ENCODE measurements at places on chromosomes 7 and 10.
A peak's percentile ranks its signal among the peaks of the same experiment; 100 is the strongest.

DNA sequence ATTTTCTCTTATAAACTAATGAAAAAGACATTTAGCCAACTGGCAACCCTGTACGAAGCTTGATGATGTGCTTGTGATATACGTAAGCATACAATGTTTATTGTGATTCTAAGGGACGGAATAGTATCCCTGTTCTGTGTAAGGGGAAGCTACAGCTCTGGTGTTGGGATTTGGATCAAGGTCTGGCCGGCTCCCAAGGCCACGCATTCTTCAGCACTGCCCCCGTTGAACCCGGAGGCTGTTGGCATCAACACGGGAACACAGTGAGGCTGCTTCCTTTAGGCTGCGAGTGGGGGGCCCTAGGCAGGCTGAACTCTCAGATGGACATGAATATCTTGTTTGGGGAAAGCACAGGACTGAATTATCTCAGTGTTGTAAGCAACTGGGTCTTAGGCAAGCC is 180.6 kb downstream of the CAMK1D start:
- DNase-seq: no peak

DNA sequence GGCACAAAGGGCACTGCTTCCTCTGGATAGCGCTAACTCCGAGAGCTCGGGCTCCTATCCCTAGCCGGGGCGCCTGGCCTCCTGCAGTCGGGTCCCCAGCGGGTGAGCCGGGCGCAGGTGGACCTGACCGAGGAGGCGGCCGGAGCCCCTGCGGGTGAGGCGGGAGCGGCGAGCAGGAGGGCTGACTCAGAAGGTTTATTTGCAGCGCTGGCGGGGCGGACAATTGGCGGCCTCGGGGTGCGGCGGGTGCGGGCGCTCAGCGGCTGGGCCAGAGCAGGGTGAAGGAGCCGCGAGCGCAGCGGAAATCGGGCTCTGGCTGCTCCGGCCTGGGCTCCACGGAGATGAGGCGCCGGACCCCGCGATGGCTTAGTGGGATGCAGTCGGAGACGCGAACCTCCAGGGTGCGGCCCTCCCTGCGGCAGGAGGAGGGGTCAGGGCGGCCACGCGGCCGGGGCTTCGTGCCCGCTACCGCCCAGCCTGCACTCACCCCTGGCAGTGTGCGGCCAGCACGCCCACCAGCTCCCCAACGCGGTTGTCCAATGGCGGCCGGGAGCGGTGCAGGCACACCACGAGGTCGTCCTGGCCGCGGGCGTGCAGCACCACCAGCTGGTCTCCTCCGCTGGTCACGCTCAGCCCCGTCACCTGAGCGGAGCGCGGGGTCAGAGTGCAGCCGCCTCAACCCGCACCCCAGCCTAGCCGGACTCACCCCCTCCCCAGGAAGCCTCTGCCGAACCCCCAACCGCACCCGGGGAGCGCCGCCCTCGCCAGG is 16.1 kb downstream of the MYO1G start:
- DNase-seq: peak; percentile 32

- DNase-seq: no peak
Measured at GRCh38 chr10:126565441-126565840, 105.1 kb downstream of the C10orf90 start.

- no peak for DNase-seq
Measured at GRCh38 chr10:132332433-132332754, 401 bp downstream of the LRRC27 start.

GRCh38 chr7:106413446-106413845 is 128.7 kb upstream of the NAMPT start:
- DNase-seq: no peak

DNA sequence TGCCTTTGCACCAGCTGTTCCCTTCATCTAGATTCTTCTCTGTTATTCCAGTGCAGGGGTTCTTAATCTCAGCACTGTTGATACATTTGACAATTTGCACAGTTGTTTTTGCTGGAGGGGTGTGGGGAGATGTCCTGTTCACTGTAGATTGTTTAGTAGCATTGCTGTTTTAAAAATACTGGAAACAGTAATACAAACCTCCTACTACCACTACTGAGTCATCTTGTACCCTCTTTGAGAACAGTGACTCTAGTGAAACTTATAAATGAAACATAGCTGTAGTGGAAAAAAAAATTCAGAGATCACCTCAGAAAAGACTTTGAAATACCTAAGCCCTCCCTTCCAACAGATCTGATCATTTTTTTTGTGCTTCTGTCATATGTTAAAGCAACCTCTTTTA is 154.8 kb upstream of the TMEM196 start:
- no peak for DNase-seq

DNA sequence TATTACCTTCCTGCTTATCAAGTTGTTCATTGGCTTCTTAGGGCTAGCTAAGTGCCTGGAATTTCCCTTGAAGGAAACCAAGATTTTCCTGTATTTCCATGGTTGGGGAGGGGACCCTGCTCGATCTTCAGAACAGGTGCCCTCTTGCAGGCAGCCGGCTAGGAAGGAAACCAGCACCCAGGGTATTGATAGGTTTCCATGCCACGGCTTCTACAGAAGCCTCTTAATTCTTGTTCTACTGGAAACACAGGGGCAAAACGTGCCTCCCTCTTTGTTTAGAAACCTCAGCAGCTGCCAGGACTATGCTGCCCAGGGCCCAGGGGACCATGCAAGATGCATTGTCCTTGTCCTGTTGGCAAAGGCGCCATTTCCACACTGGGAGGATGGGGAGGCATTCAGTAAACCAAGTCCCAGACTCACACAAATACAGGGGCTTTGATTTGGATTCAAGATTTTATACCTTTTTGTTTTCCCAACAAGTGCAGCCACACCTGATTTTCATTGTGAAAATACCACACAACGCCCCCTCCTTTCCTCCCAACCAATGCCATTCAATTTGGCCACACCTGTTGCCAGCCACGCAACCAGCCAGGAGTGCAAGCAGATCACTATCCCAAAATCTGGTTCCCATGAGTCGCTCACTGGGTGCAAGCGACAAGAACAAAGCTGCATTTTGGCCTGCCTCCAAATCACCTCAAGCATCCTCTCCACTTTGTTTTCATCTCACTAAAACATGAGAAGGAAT is 29.6 kb downstream of the C10orf71 start:
- DNase-seq: no peak

- no peak for DNase-seq
Measured at GRCh38 chr7:133699386-133699785, 427.8 kb upstream of the LRGUK start.

- no peak for DNase-seq
Measured at GRCh38 chr7:55246171-55246570, 119.0 kb upstream of the LANCL2 start.

DNA sequence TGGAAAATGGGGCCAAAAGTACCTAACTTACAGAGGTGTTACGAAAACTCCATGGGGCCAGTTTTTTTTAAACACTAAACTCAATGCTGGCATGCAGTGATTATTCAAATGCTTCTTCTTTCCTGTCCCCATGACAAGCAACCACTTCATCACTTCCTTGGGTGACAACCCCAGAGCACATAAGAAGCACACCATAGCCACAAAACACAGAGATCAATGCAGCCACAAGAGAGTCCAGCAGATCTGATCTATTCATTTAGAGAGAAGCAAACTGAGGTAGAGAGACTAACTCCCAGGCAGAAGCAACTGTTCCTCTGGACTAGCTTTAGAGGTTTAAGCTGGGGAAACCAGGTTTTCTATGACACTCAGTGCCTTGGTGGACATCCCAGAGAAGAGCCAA is 180.0 kb downstream of the GRID1 start:
- no peak for DNase-seq

DNA sequence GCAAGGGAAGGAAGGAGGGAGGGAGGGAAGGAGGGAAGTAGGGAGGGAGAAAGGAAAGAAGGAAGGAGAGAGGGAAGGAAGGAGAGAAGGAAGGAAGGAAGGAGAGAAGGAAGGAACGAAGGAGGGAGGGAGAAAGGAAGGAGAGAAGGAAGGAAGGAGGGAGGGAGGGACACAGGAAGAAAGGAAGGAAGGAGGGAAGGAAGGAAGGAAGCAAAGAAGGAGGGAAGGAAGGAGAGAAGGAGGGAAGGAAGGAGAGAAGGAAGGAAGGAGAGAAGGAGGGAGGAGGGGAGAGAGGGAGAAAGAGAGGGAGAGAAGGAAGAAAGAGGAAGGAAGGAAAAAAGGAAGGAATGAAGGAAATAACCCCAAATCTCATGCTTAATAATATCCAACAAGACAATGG is 630.6 kb downstream of the GRID1 start:
- DNase-seq: no peak

DNA sequence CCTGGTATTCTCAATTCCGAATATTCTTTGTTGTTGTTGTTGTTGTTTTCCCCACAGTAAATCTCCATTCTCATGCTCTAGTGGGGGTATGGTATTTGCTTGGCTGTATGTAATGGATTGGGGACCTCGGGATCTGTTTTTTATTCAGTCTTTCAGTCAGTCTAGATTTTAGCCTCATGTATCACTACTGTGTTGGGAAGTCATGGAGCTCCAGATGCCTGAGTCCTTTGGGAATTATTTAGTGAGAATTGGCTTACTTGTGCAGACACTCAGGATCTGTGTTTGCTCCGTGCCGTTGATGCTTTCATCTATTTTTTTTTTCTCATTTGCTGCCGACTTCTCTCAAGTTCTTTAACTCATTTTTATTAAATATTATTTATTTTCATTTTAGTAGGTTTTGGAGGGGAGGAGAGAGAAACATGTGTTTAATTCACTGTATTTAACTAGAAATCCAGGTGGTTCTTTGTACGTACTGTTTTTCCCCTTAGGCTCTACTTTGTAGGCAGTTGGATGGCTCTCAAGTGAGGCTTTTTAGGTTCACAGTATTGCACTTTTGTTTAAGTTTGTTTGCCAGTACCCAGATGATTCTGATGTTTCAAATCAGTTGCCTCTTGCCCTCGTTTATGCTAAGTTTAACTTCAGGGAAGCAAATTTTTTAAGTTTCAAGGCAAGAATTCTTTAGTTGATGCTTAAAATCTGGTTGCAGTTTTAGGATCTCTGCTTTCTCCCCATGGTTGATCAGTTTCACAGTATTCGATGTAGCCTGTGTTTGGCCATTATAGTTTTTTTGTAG is 36.9 kb downstream of the ZNRF2 start:
- no peak for DNase-seq

GRCh38 chr10:35092851-35093250 is 2.7 kb upstream of the CUL2 start:
- no peak for DNase-seq

DNA sequence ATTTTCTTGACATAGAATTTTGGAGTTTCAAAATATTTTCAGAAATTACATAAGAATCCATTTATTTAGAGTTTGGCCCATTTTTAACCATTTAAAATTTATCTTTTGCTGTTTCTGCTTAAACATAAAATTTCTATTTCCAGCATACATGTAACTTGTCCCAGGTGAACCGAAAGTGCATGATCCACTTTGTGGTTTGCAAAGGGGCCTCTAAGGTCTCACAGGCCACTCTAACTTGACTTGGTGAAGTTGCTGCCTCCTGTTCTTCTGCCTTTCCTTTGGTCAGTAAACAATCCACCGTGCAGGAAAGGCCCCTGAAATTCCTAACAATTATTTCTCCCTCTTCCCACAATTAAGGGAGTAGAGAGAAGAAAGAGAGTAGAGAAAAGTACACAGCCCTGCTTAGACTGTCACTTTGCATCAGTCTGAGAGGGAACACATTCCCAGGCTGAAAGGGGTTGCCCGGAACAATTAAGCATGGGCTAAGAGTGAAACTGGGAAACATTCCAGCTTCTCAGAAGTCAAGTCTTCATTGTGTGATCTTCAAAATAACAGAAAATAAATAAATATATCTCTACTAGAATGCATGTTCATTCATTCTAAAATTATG is 79.5 kb upstream of the SEMA3A start:
- no peak for DNase-seq

DNA sequence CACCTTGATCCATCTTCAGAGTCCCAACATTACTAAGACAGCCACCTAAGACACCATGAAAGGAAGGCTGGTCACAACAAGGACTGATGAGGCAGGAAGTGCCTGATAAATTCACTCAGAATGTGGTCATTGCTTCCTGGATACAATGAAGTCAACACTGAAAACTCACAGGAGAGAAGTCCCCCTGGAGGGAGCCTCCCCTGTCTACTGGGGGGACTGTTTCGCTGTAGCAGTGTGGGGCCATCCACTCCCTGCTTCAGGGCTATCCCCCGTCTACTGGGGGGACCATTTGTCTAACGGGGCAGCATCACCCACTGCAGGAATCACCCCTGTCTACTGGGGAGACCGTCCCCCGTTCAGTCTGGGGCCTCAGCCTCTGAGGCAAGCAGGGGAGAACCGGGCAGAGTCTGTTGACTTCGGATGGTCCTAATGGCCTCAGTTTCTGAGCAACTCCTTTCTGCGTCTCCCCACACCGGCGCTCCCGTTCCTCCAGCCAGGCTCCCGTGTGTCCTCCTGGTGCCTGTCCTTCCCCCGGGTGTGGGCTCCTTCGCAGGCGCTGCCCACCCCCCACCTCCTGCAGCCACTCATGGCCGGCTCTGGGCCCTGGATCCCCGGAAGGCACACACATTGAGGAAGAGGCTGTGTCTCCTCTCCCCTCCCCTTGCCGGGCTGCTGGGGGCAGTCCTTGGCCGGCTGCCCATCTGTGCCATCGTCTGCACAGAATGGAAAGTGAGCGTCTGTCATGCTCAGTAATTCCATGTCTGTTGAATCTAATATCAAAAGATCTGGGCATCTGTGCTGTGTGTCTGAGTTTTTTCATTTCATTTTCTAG is 59.9 kb upstream of the DNAJB6 start:
- DNase-seq: no peak

GRCh38 chr7:128115336-128115820 is 84.1 kb upstream of the LRRC4 start:
- no peak for DNase-seq

- no peak for DNase-seq
Measured at GRCh38 chr7:116762971-116763370, 91.0 kb downstream of the MET start.

DNA sequence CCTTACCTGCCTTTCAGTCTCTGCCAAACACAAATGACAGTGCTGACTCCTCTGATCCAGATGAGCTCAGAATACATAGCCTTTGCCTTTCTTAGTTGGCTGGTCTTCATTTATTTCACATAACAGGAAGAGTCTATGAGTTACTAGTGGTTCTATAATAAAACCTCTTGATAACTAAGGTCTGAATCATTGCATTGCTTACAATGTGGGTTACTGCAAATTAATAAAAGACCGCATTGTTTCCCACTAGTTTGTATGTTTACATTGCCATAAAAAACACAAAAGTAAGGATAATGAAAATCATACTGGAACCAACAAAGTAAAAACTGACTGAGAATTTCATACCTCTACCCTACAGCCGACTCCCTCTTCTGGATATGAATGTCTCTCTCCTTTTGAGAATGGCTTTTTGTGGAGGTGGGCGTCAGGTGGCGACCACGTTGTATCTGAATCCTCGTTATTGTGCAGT is 62.0 kb upstream of the AKR1E2 start:
- DNase-seq: no peak

DNA sequence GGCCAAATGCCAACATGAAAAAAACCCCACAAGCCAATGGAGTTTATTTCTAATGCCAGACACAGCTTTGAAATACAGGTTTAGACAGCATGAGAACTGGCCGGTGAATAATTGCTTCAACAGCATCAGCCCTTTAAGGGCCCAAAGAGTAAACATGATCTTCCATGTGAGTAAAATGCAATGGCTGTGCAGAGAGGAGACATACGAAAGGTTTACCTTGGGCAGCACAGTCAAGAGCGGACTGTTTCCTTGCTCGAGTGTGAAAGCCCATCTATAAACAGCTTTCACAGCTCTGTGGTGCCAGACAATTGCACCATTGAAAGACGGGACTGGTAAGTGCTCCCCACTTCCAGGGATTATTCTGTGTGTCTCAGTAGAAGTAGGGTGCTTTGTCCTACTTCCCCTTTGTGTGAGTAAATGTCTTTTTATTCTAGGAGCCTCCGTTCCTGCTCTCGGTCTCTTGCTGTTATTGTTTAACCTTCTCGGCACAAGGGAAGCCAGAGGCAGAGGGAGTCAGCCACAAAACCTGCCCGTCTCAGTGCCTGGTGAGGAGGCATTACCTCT is 77.8 kb upstream of the KAT6B start:
- DNase-seq: no peak

All from cerebellar cortex (tissue), 1 donor.